ENCODE measurements at places on chromosomes 13 and 19.

GRCh38 chr19:29491995-29492577, 33.7 kb upstream of the VSTM2B start:
- no peak for DNase-seq

DNA sequence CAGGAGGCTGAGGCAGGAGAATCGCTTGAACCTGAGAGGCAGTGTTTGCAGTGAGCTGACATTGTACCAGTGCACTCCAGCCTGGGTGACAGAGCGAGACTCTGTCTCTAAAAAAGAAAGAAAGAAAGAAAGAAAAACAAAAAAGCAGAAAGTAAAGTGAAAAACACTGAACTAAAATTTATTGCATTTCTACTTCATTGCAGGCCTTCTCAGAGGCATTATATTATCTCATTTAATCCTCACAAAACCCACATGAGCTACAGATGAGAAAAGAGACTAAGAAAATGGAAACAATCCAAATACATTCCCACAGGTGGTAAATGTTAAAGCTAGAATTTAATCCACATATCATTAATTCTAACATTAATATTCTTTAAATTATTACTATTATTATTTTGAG, 147.2 kb upstream of the FREM2 start:
- DNase-seq = no peak

GRCh38 chr19:17116996-17117702, 41.6 kb downstream of the MYO9B start:
- no peak for DNase-seq

DNA sequence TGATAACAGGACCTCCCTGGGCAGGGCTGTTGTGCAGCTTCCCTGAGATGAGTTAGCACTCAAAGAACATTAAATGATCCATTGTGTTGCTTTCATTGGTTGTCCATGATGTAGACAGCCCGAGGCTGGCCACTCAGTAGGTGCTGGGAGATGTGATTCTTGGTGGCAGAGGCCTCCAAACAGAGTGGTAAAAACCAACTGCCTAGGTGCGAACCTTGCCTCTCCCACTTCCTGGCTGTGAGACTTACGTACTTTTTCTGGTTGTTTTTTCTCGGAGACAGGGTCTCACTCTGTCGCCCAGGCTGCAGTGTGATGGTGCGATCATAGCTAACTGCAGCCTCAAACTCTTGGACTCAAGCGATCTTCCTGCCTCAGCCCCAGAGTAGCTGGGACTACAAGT, 6.2 kb downstream of the SARS2 start:
- DNase-seq = no peak

- DNase-seq = no peak
Measured at GRCh38 chr13:72208112-72208645, 341.2 kb upstream of the DACH1 start.

DNA sequence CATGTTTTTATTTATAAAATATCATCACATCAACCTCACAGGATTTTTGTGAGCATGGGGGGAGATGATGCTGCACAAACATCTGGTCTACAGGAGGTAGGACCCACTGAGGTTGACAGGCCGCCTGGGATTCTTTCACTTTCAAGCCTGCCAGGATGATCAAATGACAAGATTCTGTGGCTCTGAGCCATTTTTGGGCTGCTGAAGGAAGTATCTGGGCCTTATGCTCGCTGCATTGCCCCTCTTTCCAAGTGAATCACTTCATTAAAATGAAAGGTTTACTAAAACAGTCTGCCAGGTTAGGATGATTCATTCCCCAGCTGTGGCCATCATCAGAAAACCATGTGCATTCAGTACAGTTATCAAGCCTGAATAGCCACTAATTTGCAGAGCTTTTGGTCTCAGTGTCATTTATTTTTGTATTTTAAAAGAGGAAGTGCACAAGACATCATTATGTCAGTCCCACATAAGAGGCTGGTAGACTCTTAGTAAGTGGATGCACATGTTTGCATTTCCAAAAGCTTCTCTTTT, 34.4 kb downstream of the STARD13 start:
- DNase-seq = peak; percentile 81

- DNase-seq = no peak
Measured at GRCh38 chr13:113077566-113077952, 28.0 kb upstream of the F7 start.

DNA sequence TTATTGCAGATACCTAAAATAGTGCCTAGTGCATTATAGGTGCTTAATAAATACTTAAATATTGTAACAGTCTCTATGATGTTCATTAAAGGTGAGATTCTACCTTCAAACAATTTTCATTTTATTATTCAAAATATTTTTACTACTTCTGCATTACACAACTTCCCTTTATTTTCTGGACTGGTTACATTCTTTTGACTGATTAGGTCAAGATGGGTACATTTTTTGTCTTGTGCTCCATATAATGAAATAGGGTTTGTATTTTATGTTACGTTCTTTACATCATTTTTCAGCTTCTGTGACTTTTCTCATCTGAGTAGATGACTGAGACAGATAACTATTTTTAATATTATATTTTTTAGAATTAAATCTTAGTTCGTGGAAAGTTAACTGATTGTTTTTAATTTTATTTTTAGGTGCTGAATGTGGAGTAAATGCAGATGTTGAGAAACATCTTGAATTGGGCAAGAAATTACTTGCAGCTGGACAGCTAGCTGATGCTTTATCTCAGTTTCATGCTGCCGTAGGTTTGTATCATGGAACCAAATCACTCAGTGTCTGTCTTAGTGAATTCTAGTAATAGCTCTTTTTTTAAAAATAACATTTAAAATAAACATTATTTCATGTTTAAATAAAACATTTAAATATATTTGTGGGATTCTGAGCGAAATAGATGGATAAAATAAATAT, 32.0 kb downstream of the DNAJC3 start:
- no peak for DNase-seq

GRCh38 chr13:85694992-85695391, 104.2 kb downstream of the SLITRK6 start:
- no peak for DNase-seq

GRCh38 chr19:31974941-31975340, 370.5 kb upstream of the ZNF507 start:
- DNase-seq = no peak

- DNase-seq = no peak
Measured at GRCh38 chr13:36629057-36629385, 44.8 kb upstream of the SERTM1 start.

DNA sequence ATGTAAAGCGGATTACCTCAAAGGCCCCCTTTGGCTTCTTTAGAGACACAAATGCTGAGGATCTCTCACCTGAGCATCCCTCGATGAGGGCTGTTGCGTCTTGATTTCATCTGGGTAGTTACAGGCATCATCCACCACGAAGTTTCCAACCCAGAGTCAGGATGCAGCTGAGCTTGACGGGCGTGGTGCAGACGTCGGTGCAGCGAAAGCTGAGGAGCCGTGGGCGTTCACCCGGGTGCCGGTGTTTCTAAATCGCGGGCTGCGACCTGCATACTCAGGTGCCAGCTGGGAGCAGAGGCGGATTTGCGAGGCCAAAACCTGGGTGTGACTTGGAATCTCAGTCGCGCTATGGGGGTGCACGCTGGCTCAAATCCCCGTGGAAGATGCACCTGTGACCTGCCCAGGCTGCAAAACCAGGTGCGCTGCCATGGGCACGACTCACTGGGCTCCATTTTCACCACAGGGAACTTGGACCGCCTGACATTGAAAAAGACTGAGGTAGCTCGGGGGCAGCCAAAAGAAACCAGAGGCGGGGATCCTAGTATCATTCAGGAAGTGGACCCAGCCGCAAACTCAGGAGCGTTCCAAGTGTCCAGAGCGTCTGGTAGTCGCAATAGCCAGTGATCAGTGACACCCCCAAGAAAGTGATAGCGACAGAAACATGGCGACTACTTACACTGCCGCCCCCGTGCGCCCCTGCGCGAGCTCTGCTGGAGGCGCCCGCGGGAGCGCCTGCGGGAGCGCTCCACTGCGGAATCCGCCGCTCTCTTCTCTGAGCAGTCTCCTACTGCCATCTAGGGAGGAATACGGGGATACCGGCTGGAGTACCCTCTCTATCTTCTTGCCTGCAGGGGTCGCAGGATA, 36.4 kb upstream of the IGFL4 start:
- peak; percentile 92 for DNase-seq

GRCh38 chr13:54859827-54860226, 1831.2 kb downstream of the OLFM4 start:
- DNase-seq = peak; percentile 46

GRCh38 chr19:12880551-12881171, 588 bp downstream of the DNASE2 start:
- DNase-seq = no peak

- DNase-seq = no peak
Measured at GRCh38 chr19:23409392-23410048, 14.2 kb upstream of the ZNF91 start.

DNA sequence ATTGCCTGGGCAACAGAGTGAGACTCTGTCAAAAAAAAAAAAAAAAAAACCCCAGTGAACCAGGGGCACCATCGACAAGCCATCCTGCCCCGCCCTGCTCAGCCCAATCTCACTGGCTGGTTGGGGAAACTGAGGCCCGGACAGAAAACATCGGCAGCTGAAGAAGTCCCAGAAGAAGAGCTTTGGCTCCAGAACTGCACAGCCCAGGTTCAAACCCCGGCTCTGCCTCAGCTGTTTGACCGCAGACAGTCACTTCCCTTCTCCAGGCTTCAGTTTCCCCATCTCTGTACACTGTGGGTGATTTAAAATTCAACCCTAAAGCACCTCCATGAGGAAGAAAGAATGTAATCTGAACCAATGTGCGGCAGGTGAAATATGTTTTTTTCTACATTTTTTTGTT, 9.4 kb upstream of the SEMA6B start:
- no peak for DNase-seq

DNA sequence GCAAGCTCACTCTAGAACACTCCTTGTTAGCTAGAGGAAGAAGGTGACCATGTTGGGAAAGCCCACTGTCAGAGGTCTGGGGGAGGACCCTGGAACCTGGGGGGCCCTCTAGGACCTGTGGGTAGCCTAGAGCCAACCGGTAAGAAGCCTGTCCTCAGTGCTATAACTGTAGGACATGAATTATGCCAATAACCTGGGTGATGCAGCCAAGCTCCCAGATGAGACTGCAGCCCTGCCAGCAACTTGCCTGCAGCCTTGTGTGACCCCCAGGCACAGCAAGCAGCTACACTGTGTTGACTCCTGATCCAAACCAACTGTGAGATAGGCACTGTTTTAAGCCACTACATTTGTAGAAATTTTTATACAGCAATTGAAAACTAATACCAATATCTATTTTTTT, 122.3 kb downstream of the MIPEP start:
- DNase-seq = no peak

DNA sequence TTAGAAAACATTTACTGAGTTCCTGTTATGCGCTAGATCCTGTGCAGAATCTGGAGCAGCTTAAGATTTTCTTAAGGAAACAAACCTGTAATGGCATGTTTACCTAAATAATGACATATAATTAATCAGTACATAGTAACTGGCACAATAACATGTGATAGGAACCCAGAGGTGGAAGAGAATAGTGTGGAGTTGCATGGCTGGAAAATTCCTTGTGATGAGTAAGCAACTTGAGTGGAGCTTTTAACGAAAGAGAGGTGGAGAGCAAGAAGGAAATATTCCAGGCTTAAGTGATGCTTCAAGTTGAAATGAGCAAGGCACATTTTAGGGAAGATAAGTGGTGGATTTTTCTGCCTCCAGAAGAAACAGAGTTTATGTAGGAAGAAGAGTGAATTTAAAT, 9.2 kb upstream of the GPC5 start:
- DNase-seq = no peak

DNA sequence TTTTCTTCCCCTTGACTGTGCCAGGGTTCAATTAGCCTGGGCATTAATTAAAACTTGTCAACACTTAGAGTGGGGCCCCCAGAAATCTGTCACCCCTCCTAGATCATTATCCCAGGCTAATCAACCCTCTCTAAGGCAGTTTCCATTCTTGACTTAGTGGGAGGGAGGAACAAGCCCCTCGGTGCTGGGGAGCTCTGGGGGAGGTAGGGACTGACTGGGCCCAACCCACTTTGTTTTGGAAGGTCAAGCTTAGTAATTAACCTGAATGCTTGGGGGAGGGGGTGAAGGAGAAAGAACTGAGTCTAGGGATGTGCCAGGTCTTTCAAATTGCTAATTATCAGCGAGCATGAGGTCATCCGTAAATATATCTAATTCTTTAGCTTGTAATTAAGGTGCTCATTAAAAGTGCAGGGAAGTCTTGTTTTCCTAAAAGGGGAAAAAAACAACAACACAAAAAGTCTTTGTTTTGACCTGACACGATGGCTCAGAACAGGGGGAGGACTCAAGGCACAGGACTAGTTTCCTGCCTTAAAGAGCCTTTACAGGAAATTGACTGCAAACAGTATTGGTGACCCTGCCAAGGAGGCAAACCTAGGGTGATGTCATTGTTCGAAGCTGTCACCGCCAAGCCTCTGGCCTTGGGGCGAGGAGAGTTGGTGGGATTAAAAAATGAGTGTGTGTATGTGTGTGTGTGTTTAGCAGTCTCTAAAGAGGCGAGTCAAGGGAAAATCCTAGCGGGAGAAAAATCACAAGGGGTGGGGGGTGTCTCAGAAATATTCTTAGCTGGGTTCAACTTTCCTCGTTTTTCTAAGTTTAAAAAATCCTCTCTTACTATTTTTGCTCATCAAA, 19.4 kb downstream of the ACTN4 start:
- DNase-seq = no peak

GRCh38 chr13:43260999-43261398, 237.6 kb downstream of the DNAJC15 start:
- peak; percentile 48 for DNase-seq

- DNase-seq = no peak
Measured at GRCh38 chr19:35029737-35030256, 473 bp upstream of the SCN1B start.

DNA sequence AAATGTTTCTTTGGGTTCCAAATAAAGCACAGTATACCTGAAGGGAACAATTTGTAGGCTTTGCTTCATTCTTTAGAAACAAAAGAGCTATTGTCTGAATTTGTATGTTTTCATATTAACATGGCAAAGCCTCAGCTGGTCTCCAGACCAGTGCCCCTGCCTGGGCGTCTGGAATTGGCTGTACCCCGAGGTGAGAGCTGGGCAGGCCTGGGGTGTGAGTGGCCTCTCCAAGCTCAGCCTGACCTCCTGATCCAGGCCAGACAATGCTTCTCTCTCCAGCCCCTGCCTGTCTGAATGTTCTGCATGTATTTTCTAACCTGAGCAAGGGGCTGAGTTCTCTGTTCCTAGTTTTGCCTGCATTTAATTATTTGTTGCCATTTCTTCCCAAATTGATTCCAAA, 66.3 kb upstream of the MCF2L start:
- DNase-seq = no peak

DNA sequence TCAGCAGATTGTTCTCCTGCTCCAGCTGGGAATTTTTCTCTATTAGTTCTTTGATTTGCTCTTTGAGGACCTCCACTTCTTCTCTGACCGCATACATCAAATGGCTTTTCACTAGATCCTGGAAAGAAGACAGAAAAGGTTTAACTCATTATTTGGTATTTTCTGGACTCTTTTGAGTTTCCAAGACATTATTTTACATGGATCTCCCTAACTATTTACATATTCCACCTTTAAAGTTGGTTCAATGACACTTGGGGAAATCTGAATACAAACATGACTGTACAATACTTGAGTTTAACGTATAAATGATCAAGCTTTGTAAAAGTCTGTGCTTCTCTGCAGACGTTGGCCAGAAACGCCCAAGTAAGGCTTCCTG, 61.1 kb downstream of the SERP2 start:
- DNase-seq = no peak

All from RWPE1 (cell line).